Midbrain (tissue), 1 donor: ENCODE measurements at places on chromosomes 3 and 15.
A peak's percentile ranks its signal among the peaks of the same experiment; 100 is the strongest.

- DNase-seq = peak; percentile 47
Observed at GRCh38 chr15:85329561-85330422, 50.6 kb upstream of the AKAP13 start.

DNA sequence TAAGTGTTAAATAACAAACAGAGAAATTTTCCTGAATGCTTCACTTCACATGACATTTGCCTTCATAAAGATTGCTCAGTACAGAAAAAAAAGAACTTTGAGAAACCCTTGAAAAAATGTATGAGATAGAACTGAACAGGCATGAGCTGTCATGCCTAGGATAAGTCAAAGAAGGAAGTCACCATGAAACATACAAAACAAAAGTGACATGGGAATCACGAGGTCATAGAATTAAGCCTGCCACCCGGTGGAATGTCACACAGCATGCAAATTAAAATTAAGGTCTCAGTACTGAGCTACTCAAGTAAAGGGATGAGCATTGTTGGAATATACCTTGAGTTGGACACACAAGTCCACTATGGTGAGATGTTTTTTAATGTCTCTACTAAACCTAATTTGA, 652.5 kb upstream of the NECTIN3 start:
- DNase-seq = no peak

GRCh38 chr3:166291186-166291955, 454.1 kb upstream of the BCHE start:
- DNase-seq = no peak

DNA sequence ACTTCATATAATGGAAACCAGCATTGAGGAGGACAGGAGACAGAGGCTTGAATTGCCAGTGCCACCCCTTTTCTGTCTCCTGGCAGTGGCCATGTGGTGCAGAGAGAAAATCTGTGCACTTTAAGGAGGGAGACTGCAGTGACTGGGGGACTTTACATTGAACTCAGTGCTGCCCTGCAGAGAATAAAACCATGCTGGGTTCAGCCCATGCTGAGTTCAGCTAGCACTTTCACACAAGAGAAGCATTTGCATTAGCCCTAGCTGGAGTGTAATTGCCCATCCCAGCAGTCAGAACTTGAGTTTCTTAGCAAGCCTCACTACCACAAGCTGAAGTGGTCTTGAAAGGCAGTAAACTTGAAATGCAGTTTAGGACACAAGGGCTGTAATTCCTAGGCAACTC, 677.5 kb downstream of the ZPLD1 start:
- no peak for DNase-seq

DNA sequence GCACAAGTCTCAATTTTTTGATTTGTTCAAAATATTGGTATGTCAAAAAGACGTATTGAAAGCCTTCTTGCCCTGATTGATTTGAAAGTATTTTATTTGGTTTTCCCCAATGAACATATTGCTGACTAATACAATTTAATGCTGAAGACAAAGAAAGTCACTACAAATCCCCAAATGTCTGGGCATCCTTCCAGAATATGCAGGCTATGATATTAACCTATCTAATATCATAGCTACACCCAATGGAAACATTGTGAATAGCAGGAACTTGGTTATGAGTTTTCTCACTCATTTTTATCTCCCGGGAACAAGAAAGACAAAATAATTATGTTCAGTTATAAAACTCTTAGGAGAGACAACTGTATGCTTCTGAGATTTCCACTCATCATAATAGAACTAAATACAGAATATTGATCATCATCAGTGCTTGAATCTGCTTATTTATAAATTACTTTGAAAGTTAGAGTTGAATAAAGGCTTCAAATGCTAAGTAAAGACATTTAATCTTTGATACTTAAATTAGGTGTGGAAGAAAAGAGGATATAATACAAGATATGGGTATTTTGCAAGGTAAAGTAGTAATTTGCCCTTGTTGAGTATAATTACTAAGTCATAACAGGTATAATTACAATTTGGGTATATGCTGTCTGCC, 483.9 kb downstream of the RBMS3 start:
- DNase-seq = peak; percentile 10

- DNase-seq = no peak
Observed at GRCh38 chr3:137866933-137867332, 102.8 kb downstream of the SOX14 start.

DNA sequence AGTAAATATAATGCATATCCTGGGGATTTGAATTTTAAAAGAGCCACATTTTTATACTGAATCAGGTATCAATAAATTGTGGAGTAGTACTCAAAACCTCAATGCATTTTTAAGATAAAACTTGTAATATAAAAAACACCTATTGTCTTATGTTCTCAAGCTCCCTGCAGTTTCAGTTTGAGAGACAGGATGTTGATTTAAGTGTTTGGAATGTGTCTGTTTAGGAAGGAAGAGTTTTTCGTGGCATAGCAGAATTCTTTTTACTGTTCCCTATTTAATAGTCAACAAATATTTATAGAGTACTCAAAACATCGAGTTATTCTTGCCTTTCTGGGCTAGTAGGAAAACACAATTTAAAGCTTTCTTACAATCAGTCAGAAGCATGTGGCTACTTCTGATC, 146.1 kb upstream of the BCHE start:
- no peak for DNase-seq

DNA sequence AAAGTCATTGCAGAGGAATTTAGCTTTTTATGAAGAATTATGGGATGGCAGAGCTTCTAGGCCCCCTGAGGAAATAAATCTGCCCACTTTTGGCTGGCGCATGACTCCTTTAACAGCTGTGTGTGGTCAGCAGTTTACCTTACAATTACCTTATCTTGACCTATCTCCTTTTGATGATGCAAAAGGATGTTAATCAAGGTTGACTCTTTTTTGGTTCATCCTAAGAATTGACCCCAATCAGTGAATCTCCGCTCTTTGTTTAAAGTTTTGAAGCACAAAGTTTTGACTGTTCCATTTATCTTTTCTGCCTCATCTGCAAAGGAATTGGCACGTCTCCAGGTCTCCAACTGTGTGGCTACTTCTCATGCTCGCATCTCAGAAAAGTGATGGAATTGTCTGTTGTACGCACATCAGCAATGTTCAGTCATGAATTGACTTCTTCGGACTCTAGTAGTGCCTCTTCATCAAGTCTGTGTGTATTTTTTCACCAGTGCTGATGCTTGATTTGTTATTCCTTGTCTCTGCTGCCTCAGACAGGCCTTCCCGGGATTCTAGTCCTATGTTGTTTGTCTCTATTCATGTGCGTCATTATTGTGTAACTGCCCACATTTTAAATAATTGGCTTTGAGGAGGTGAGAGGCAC, 196.2 kb upstream of the CFAP20DC start:
- no peak for DNase-seq

DNA sequence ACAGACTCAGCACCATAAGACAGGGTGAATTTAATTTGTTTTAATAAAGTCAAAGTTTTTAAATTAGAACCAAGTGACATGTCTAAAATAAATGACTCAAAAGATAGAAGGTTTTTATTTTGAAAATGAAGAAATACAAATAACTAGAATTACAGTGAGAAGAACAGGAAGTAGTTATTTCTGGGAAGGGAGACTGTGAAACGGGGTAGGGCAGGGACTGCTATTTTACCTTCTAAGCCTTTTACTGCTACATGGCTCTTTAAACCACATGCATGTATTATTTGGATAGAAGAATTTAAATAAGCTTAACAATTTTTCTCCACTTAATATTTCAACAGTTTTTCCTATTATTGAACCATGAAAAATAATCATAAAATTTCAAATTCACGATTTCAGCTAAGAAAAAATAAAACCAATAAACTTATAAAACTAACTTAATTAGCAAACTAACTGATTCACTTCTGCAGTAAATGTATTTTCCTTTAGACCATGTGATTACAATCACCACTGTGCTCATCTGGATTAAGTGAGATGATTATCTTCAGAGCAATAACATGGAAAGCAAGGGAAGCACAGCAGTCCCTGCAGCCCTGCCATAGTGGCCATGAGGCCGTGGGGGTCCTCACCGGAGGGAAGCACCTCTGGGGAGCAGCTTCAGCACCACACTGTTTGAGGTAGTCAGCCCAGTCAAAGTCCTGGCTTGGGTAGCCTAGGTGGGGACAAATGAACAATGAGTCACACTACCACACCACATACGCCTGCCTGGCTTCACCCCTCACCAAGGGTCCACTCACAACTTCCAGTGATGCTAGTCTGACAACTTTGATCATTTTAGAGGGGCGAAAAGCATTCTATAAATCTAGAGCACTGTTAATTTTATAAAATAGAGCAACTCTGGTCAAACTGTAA, 28.3 kb upstream of the STIMATE start:
- no peak for DNase-seq

DNA sequence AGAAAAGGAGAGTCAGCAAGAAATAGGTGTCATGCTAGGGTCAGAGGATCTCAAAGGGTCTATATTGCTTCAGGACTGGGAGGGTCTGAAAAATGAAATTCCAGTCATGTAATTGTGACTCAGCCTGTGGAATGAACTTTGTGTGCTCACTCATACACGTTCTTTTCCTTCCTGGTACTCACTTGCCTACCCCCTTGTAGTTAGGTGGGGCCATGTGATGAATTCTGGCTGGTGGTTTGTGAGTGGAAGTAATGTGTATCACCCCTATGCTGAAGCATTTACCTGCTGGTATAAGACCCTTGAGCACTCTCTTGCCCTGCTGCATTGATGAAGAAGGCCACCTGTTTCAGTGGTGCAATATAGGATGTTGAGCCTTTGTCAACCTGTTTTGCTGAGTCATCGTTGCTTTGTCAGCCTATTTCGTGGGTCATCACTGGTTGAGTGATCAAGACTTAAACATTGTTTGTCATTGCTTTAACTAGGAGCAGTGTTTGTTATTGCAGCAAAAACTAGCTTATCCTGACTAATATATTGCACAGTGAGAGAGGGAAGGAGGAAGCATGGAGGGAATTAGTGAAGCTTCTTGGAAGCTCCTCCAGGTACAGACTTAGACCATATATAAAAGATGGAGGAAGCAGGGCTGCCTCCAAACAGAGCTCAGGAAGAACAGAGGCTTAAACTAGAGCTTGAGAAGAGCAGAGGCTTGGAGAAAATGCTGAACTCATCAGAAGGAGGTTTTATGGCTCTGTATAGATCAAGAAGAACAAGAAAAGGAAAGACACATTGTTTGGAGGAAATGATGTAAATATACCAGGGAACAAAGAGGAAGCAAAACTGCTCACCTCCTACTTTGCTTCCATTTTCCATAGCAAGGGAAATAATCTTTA, 28.9 kb downstream of the TLNRD1 start:
- DNase-seq = no peak

DNA sequence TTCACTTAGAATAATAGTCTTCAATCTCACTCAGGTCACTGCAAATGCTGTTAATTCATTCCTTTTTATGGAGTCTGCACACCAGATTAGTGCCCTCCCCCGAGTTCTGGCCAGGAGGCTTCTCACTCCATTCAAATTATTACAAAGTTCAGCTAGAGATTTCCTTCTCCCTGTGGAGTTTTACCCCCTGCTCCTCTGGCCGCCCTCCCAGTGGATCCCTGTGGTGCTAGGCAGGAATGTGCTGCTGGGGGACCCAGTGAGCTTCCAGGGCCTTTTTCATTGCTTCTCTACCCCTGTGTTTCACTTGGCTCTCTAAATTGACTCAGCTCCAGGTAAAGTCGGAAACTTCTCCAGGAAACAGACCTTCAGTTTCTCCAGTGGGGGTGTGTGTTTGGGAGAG, 42.7 kb upstream of the CD200R1L start:
- no peak for DNase-seq

DNA sequence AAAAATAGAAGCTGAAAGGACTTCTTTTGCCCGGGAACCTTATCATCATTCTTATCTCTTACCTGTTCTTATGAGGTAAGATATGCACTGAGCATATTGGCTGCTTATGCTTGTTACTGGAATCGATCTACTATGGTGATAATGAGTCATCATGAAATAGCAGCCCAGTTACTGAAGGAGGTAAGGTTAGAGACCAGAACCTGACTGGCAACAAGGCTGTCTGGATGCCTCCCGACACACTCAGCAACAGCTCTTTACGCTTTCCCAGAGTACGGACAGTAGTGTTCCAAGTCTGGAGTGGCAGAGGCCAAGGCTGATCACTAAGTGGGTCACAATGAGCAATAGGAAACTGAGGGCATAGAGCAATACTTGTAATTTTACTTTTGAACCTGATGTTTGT, 314.1 kb downstream of the NLGN1 start:
- DNase-seq = no peak

- DNase-seq = no peak
Observed at GRCh38 chr3:46141813-46142212, 66.3 kb downstream of the CCR1 start.

- DNase-seq = no peak
Observed at GRCh38 chr3:186523022-186523421, 21.2 kb downstream of the CRYGS start.

GRCh38 chr3:172577987-172578570, 54.8 kb upstream of the TNFSF10 start:
- no peak for DNase-seq

DNA sequence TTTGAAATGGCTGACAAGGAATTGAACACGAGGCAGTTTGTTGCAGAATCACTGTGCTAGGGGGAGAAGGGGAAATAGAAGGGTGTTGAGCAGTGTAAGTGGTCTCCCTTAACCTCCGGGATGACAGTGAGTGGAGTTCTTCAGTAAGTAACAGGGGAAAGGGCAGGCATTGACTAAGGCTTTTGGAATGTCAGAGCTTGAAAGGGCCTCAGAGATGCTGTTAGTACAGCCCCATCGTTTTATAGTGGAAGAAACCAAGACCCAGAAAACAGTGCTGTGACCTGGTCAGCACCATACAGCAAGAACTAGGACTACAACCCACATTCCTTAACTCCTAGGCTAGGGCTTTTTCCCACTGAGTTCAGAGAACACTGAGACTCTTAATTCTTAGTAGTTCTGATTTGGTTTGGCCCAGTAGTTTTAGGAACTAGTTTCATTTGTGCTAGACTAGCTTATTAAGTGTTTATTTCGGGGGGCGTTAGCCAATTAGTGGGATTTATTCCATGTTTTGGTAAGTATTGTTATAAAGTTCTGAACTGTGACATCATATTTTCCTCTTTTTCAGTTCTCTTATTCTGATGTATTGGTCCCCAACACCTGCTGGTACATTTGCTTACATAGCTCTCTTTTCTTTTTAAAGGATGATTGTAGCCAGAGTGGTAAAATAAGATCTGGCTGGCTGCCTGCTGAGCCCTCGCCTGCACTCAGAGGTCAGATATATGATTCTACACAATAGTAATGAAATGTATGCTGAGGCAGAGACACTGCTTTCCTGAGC, 34.2 kb downstream of the RAB11A start:
- no peak for DNase-seq

- DNase-seq = no peak
Observed at GRCh38 chr3:170864525-170865208, 5.3 kb downstream of the RPL22L1 start.

DNA sequence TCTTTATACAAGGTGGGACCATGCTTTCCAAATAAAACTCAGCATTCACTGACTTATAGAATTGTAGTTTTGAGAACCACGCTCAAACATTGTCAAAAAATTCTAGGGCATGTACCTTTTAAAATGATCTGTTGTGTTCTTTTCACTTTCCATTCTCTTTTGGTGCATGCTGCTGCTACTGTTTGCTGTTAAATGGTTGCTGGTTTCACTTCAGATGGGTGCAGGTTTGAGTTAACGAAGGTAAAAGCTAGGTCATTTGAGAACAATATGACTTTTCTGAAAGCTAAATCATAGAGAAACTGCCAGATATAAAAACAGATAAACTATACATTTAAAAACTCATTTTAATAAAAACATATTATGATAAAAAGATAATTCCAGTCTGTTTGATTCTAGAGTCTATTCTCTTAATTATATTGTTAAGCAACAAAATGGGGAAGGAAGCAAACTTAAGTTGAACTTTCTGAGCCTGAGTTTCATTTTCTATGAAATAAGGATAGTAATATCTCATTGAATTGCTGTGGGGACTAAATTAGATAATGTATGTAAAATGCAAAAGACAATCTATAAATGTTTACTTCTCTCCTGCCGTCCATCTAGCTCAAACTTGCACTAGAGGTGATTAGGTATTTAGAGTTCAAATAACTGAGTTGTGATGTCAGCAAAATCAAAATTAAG, 82.4 kb downstream of the OXSM start:
- no peak for DNase-seq
